ENCODE measurements at places on chromosomes 7 and 10.
A peak's percentile ranks its signal among the peaks of the same experiment; 100 is the strongest.

DNA sequence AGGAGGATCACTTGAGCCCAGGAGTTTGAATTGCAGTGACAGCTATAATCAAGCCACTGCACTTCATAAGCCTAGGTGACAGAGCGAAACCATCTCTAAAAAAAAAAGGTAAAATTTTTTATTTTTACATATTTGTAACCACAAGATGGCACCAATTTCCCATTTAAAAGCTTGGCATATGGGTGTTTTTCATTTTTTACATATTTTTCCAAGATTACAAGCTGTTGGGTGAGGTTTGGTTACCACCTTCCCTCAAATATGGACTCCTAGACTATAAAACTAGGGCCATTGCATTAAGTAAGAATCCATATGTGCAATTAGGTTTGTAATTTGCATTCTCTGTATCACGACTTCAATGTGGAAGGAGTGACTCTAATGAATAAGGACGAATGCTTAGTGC lies 129.3 kb upstream of the ACBD5 start:
- no peak for DNase-seq

DNA sequence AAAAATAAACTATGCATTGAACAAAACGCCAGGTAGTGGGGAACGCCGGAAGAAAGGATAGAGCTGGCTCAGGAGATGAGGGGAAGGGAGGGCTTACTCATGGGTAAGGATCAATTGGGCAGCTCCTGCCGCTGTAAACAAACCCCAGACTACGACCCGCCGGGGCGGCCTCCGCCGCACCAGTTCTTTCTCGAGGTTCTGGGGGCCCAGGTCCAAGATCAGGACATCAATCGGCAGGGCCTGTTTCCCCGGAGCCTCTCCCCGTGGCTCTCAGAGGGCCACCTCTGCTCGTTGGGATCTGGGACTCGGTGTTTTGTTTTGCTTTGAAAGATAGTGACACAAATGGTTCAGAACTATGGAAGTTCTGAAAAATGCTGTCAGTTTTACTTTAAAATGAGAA lies 140.4 kb downstream of the ELFN1 start:
- no peak for DNase-seq

DNA sequence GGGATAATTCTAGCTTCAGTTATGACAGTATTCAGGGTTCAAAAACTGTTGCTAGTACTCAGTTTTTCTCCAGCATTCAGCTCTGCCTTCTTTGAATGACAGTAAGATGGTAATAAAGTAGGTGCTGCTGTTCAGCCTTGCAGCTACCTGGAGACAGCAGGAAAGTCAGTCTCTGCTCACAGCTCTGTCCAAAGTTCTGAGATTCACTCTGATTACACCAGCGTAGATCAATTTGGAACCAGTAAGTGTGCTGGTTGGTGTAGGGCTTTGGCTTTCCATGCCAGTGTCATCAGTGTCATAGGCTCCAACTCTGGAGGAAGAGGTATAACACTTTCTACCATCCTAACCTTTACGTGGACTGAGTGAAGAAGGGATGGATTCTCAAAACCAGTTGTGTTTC lies 26.2 kb downstream of the STK17A start:
- no peak for DNase-seq

DNA sequence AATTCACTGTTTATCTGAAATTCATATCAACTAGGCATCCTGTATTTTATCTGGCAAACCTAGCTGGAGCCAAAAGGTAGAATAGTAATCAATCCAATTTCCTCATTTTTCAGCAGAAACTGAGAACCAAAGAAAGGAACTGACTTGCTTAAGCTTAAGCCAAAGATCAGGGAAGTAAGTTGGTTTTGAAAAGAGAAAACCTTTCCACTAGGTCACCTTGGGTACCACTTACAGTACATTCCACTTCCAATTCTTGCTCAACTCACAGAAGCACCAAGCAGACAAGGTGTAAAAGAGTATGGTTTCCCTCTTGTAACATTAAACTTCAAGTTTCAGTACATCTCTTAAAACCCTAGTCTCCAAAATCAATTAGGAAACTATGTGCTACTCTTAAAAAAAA lies 79.6 kb downstream of the ZFAND4 start:
- DNase-seq, result no peak

- no peak for DNase-seq
These were observed 17.4 kb downstream of the TECPR1 start for GRCh38 chr7:98234429-98235147.

- DNase-seq, result peak; percentile 55
These were observed 17.1 kb upstream of the AMZ1 start for GRCh38 chr7:2670720-2671391.

Measured in mucosa of gallbladder (tissue), 1 donor.